ENCODE measurements at places on chromosomes 6 and 20. TPM values are rescaled to one million over a fixed set of nuclear protein-coding genes. Genes with fewer than 3 reads are reported as not detected.

GRCh38 chr20:46099491-46100287 is 9.9 kb upstream of the NCOA5 start:
- peak; percentile 60 for DNase-seq

DNA sequence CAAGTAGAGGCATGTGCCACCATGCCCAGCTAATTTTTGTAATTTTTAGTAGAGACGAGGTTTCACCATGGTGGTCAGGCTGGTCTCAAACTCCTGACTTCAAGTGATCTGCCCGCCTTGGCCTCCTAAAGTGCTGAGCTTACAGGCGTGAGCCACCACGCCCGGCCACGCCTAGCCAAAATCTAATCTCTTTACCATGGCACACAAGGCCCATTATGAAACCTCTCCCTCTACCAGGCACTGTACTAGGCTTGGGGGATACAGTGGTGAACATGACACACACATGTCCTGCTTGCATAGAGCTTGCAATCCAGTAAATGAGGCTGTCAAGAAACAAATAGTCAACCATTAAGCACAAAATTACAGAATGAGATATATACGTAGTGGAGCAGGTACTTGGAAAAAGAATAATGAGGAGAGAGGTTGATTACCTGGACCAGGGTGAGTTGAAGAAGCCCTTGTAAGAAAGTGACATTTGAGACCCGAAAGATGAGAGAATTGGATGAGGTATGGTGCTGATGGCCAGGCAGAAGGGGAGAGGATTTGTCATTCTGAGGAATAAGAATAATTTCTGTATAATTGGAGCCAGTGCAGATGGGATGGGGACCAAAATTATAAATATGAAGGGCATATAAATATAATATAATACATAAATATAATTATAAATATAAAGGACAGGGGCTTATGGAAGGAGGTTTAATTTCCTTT is 1.2 kb upstream of the CTNNBL1 start:
- no peak for DNase-seq

DNA sequence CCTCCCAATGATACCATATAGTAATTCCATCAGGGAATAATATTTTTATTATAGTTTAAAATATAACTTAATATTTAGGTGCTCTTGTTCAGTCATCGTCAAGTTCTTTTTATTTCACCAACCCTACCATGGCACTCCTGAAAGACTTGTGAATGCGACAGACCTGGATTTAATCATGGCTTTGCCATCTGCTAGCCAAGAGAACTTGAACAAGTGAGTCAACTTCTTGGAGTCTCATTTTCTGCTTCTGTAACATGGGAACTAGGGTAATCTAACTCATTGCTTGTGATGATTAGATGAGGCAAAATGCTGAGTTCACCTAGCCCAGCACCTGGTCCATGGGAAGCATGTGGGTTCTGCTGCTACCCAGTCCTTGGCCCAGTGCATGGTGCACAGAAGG is 62.9 kb downstream of the ESR1 start:
- DNase-seq = no peak

Gene TRIM10
- polyA plus RNA-seq = not detected

Gene FAM209A
- polyA plus RNA-seq = not detected

- no peak for DNase-seq
These were observed 183.2 kb upstream of the MYLIP start for GRCh38 chr6:15945593-15946159.

GRCh38 chr20:38222231-38222922 is 38.2 kb downstream of the KIAA1755 start:
- peak; percentile 78 for DNase-seq

DNA sequence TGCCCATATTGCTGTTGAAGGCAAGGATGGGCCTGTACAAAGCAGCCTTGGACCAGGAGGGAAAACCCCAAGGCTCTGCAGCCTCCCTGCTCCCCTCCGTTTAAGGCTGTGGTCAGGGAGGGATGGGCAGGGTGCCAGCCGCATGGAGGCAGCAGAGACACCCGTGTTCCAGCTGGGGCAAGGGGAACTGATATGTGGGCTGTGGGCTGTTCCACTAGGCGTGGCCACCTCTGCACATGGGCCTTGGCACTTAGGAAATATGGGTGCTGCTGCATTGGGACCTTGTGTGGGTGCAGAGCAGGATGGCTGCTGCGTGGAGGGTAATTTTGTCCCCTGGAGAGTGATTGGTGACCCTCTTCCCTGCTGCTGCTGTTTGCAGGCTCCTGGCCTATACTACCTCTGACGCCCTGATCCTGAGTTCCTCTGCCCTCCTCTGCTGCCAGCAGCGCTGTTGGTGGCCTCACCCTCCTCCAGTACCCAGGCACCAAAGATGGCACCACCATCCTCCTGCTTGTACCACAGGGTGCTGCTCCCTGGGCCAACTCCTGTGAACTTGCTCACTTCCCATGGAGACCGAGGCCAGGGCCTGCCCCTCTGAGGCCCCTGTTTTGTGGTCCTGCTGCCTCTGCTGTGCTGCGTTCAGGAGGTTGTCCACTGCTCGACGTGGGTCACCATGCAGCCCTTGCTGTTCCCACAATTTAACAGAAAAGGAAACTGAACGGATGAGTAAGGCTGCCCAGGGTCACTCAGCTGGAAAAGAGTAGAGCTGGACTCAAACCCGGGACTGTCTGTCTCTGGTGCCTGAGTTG is 35.3 kb downstream of the PANK2 start:
- DNase-seq = peak; percentile 31

Gene TAGAP
- 0.10 TPM for polyA plus RNA-seq

DNA sequence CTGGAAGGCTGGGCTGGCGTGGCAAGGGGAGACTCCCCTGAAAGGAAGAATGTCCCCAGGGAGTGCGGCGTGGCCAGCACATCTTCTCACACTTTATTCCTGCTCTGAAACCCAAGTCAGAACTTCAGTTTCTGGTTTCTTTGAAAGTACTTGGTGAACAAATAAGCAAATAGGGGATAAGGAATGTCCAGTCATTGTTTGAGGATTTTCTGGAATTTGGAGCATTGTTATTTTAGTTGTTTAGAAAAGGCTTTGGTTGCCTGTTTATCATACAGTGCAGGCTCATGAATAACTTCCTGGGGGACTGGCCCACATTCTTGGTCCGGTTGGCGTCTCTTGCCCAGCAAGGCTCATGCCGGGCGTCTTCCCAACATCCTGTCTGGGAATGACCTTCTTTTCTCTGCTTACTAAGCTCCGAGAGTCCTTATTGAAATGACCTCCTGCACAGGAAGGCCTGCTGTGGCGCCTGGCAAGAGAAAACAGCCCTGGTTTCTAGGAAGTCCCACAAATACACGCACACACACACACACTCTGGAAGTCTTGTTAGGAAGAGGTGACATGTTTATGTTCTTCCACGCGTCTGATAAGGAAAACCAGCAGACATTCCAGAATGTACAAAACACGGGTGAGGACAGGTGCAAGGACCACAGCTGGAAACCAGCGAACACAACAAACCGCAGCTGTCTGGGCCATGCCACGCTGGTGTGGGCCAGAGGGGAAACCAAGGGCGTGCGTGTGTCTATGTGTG is 71.9 kb downstream of the TMEM170B start:
- peak; percentile 37 for DNase-seq

DNA sequence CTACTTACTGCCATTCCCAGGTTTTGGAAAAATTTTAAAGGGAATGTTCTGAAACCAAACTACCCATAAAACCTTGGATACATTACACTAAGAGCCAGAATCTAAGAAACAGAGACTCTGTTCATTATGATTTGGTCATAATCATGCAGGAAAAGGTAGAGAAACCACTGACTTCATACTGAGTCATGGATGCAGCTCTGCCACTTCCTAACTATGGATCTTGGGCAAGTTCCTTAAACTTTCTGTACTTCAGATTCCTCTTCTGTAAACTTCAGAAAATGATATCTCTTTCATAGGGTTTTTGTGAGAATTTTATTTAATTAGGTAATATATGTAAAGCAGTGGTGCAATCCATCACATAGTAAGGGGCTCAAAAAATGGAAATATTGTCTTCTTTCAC is 20.0 kb downstream of the PLA2G7 start:
- no peak for DNase-seq

DNA sequence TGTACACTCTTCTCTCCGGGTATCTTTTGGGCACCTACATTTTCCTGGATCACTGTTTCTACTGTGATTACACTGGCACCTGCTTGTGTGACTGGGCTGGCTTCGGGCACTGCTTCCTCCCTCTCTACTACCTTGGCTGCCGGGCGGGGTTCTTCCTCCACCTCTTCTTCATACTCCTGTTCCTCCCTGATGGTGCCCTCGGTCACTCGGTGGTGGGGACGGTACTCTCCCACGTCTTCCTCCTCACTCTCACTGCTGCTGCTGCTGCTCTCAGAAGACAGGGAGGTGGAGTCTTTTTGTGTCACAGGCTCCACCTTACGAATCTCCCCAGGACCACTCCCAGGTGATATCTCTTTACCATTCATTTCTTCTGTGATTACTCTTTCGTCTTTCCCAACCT is 42.5 kb downstream of the SMLR1 start:
- no peak for DNase-seq

- DNase-seq = no peak
These were observed 153.4 kb downstream of the CDC5L start for GRCh38 chr6:44540881-44541280.

Gene BEND3
- 2.0 TPM for polyA plus RNA-seq

DNA sequence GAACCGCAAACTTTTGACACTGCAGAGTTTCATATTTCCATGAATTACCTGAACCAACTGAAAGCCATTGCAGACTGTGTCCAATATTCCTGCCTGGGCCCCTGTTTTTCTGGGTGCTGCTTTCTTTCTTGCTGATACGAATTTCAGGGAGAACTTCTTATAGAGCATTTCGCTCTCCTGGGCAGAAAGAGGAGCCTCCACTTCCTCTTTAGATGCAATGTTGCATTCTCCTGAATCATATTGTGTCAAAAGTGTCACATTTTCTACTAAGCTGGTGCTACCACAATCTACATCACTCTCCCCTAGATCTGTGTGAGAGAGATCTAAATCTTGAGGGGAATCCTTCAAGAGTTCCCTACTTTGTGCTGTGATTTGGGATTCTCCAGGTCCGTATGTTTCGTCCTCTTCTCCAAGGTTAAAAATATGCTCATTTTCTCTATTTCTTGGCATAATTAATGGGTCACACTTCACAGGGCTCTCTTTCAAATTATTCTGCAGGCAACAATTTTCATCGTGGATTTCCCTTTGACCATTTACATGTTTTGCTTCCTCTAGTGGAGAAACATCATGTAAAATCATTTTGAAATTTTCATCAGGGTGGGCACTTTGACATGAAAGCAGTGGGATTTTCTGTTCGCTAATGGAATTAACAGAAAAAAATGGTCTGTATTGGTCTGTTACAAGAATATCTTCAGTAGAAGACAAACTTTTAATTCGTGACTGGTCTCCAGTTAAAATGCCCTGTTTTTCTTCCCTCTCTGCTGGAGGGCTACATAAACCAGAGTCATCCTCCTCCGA is 102.3 kb downstream of the DST start:
- no peak for DNase-seq

DNA sequence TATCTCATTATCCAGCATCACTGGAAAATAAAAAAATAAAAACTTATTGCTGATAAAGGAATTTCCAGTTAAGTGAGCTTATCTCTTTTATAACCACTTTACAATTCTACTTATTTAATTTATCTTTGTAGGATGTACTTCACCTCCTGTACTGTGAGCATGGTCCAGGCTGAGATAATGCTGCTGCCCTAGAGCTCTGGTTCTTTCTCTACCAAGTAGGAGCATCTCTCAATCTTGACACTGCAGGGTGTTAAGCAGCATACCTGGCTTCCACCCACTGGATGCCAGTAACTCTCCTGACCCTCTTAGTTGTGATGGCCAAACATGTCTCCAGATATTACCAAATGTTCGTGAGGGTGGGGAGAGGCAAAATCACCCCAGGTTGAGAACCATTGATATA is 454.5 kb downstream of the ADGRB3 start:
- DNase-seq = no peak

GRCh38 chr6:15329197-15329671 is 83.4 kb downstream of the JARID2 start:
- DNase-seq = no peak

- no peak for DNase-seq
These were observed 94.6 kb downstream of the TIAM2 start for GRCh38 chr6:155089746-155090145.

GRCh38 chr6:104653781-104654180 is 205.9 kb downstream of the HACE1 start:
- no peak for DNase-seq

Gene RSPO3
- polyA plus RNA-seq = 32.1 TPM

DNA sequence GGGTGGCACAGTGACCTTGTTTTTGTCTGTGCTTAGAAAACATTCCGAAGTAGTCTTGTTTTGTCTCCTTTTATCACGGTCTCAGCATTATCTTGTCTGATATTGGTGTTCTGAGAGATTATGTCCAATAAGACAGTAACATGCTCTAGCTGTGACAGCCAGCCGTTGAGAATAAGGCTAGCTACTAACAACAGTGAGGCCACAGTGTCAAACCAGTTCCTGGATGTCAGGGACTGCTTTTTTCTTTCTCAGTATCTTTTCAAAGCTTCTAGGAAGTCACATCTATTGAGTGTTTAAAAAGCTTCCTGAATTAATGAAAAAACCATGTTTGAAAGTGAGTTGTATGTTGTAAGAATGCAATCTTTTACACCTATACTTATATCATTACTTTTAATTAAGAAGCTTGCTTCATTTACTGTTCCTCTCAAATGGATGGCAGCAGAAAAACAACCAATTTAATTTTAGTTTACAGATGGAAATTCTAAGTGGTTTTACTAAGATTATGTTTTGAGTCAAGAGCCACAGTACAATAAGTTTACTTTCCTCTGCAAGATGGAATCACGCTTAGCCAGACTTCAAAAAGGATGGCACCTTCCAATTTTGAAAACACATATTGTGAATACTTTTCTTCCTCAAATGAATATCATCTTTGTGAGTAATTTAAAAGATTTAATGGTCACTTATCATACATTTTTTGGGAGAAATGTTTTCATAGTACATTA is 53.1 kb downstream of the MAP3K7 start:
- no peak for DNase-seq

Gene LY86
- polyA plus RNA-seq = 0.18 TPM

DNA sequence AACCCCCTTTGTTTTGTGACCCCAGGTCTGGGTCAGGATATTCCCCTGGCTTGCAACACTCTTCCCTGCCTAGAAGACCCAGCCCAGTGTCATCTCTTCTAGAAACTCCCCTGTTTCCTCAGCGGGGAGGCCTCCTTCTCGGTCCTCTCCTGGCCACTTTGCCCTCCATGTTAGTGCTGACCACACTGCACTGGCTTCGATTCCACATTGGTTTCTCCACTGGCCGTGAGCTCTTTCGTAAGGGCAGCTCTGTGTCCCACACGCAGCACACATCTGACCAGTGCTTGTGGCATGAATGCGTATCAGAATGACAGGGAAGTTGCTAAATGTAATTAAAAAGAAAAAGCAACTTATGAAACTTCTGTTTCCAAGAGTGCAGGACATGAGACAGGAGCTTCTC is 49.4 kb upstream of the FNDC1 start:
- DNase-seq = no peak

Gene IL17A
- not detected for polyA plus RNA-seq

- no peak for DNase-seq
These were observed 19.0 kb upstream of the SERINC3 start for GRCh38 chr20:44540834-44541233.

Gene RUNX2
- 0.11 TPM for polyA plus RNA-seq

Data from psoas muscle (tissue), 8 donors.